ACHN (cell line): ENCODE measurements at places on chromosomes 5 and 9.

GRCh38 chr9:126773004-126773607 lies 31.7 kb upstream of the ZBTB43 start:
- DNase-seq, result peak; percentile 33

DNA sequence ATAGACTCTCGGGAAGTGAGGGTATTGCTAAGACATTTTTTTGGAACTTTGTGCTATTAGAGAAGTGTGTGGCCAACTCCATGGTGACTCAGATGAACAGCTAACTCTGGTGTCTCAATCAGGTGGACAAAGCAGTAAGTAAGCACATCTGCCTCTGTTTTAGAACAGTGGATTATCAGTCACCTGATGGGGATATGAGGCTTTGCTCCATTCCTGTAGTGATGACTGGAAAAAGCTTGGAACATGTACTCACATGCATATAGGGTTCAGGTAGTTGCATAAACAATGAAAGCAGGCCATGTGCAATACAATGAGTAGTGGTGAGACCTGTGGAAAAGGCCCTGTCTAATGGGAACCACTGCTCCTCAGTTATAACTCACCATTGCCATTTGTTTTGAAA lies 168.2 kb upstream of the FBN2 start:
- DNase-seq, result no peak

GRCh38 chr9:18294229-18294628 lies 179.7 kb upstream of the ADAMTSL1 start:
- DNase-seq, result no peak

DNA sequence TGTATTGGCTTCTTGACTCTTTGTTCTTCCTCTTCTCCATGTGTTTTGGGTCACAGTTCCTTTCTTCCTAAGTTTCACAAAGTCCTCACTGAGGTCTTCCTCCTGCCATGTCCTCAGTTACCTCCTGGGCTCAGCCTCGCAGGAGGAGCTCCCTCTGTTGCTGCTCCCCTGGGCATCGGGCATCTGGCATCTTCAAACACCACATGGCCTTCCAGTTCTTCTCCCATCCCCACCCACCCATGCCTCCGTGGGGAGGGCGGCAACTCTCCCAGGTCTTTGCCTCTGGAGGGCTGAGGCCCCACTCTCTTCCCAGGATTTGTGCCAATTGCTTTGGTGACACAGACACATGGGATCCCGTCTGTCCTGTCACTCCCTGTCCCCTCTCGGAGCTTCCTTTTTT lies 22.8 kb downstream of the MRPL36 start:
- no peak for DNase-seq

DNA sequence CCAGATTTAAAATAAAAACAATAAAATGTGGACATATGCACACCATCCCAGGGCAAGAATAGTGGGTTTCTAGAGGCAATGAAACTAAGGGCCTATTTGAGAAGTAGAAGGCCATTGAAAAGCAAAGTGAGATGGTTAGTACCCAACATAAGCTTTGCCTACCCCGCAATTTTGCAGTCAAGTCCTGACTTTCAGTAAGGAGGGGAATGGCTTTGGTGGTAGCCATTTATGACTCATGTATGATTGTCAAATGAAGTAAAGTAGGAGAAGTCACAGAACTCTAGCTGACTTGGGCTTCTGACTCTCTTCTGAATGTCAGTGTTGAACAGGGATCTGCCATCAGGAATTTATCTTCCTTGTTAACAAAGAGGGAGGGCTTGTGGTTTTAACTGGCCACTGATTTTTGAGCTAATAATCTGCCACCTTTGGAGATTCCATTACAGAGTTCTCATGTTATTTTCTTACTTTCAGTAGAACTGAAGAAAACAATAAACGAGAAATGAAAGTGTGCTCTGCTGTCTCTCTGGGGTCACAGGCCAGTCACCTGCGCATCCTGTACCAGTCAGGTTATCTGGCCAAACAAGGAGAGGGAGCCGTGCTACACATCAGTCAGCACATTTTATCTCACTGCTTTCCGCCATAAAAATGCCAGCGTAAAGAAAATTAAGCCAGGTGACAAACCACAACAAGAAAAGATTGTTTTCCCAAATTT lies 14.3 kb upstream of the SNCAIP start:
- DNase-seq, result no peak

GRCh38 chr5:175246242-175246888 lies 197.6 kb downstream of the DRD1 start:
- peak; percentile 92 for DNase-seq

DNA sequence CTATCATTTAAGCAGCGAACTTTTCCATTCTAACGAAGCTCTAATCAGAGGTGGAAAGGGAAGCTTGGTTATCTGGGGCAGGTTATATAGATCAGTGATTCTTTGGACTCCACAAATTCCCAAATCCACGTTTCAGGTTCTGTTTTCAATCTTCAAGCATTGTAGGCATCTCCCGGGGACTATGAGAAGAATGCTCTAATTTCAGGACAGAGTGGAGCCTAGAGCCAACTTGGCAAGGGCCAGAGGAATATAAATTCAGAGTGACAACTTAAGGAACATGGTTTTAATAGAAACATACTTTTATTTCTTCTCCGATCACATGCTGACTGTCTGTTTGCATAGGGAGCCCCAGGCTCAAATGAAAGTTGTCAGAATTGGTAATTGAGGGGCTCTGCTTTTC lies 514.0 kb upstream of the KLF4 start:
- DNase-seq, result no peak

GRCh38 chr5:148540647-148541046 lies 113.7 kb downstream of the HTR4 start:
- DNase-seq, result no peak
